Stimulated activated memory B cell treated with anti-CD40 and anti-IgM and Interleukin-4, amounts not matched to agents 10 μg/mL and 1 μg/mL and 100 μg/mL, for 72 hours (primary cell): ENCODE measurements at places on chromosomes 12 and 14.

- peaks cover 38% of the 10 kb centered on the region for H3K4me1 ChIP-seq
- ATAC-seq, result no peak
- no peak overlapping the region for H3K27ac ChIP-seq
- H3K4me3 ChIP-seq, result no peak overlapping the region
- H3K36me3 ChIP-seq, result no peaks in the 10 kb centered on the region
Observed at GRCh38 chr12:121301876-121302275, 5.4 kb upstream of the CAMKK2 start.

DNA sequence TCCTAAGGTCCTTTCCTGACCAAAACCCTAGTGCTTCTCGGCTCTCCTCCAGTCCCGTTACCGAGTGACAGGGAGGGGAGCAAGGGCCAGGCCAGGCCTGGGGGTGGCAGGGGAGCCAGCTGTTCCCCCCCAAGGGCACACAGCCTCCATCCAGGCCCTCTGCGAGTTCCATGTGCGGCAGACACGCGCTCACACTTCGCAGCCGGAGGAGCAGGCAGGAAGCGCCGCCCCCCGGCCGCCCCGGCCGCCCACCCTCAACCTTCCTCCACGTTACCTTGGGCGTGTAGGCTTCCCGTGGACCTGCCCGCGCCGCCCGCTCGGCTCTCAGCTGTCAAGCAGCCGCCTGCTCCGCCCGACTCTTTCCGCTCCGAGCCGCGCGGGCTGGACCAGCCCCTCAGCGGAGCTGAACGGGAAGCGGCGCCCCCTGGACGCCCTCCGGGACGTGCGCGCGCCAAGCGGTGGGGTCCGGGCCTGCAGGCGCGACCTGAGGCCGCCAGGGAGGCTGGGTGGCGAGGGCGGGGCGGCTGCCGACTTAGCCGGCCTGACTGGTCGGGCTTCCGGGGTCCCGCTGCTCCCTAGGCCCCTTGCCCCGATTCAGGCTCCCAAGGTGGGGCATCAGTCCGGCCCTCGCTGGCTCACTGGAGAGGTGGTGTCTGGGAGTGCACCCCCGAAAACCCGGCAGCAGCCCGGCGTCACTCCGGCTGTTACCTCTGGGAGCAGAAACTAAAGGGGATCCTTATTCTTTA is at the start of gene CRACR2A:
CRACR2A (minus strand) TSS at position 369 of the 746 bp plus-strand sequence. CDS start 56,110 bp downstream, outside the sequence.
- peak within 1 kb of the TSS; percentile 84 for H3K4me3 ChIP-seq
- ATAC-seq, result peak; percentile 92
- peaks cover 14% of the 10 kb centered on the region for H3K36me3 ChIP-seq
- H3K27ac ChIP-seq, result peak within 1 kb of the TSS; percentile 95
- no peaks in the 10 kb centered on the region for H3K27me3 ChIP-seq

GRCh38 chr14:105853089-105853906 is 326.9 kb downstream of the TMEM121 start:
- H3K4me3 ChIP-seq, result peak overlapping the region; percentile 53
- H3K36me3 ChIP-seq, result peaks cover 56% of the 10 kb centered on the region
- ATAC-seq, result peak; percentile 1
- H3K27ac ChIP-seq, result peak overlapping the region; percentile 100

GRCh38 chr12:77540097-77540496 is 290.6 kb upstream of the NAV3 start:
- no peak overlapping the region for H3K4me3 ChIP-seq
- no peak for ATAC-seq
- H3K27me3 ChIP-seq, result no peaks in the 10 kb centered on the region
- H3K27ac ChIP-seq, result no peak overlapping the region

- peaks cover 8% of the 10 kb centered on the region for H3K4me1 ChIP-seq
- H3K4me3 ChIP-seq, result no peak overlapping the region
- no peak overlapping the region for H3K27ac ChIP-seq
- ATAC-seq, result peak; percentile 86
Observed at GRCh38 chr12:6367065-6367968, 8.0 kb downstream of the SCNN1A start.

GRCh38 chr12:23634344-23634743 is 315.1 kb downstream of the SOX5 start:
- H3K4me1 ChIP-seq, result no peaks in the 10 kb centered on the region
- H3K27ac ChIP-seq, result no peak overlapping the region
- no peak overlapping the region for H3K4me3 ChIP-seq
- no peaks in the 10 kb centered on the region for H3K36me3 ChIP-seq

GRCh38 chr14:81066672-81067071 is 111.3 kb downstream of the TSHR start:
- no peak for ATAC-seq
- peaks cover 10% of the 10 kb centered on the region for H3K36me3 ChIP-seq
- H3K27me3 ChIP-seq, result no peaks in the 10 kb centered on the region
- no peak overlapping the region for H3K4me3 ChIP-seq

- peak overlapping the region; percentile 81 for H3K27ac ChIP-seq
- peaks cover 78% of the 10 kb centered on the region for H3K4me1 ChIP-seq
- H3K36me3 ChIP-seq, result peaks cover 47% of the 10 kb centered on the region
- H3K4me3 ChIP-seq, result peak overlapping the region; percentile 54
Observed at GRCh38 chr12:14950982-14951746, 10.2 kb downstream of the ARHGDIB start.

DNA sequence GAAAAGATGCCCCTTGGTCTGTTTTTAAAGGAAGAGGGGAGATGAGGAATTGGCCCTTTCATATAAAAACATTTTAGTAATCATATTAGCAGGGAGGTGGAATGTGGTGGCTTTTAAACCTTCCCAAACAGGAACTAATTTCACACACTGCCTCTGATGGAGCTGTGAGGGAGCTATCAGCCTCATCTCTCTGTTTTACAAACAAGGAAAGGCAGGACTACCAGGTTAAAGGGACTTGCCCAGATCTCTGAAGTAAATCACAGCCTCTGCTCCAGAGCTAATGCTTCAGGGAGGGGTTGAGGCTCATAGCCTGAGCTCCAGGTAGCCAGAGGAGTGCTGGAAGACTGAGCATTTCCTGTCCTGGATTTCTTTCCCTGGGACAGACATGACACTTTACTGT is 1.1 kb upstream of the BMP4 start:
- ATAC-seq, result no peak
- H3K27ac ChIP-seq, result no peak overlapping the region
- peaks cover 38% of the 10 kb centered on the region for H3K4me1 ChIP-seq
- no peak overlapping the region for H3K4me3 ChIP-seq
- H3K36me3 ChIP-seq, result no peaks in the 10 kb centered on the region
- H3K27me3 ChIP-seq, result peaks cover 71% of the 10 kb centered on the region

GRCh38 chr14:20623798-20624197 is 17.7 kb downstream of the OR6S1 start:
- H3K4me1 ChIP-seq, result peaks cover 51% of the 10 kb centered on the region
- no peaks in the 10 kb centered on the region for H3K36me3 ChIP-seq
- peak overlapping the region; percentile 25 for H3K4me3 ChIP-seq
- H3K27me3 ChIP-seq, result peaks cover 67% of the 10 kb centered on the region

DNA sequence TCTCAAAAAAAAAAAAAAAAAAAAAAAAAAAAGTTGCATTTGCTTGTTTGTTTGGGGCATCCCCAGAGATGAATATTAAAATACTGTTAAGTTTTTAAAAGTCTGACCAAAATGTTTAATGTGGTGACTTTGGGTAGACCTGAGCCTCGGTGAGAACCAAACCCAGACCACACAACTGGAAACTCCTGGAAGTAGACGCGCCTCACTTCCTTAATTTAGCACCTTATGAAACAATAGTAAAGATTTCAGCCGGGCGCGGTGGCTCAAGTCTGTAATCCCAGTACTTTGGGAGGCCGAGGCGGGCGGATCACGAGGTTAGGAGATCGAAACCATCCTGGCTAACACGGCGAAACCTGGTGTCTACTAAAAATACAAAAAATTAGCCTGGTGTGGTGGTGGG is 9.3 kb downstream of the NFKBIA start:
- peaks cover 45% of the 10 kb centered on the region for H3K4me1 ChIP-seq
- ATAC-seq, result peak; percentile 59
- H3K27ac ChIP-seq, result peak overlapping the region; percentile 66
- no peaks in the 10 kb centered on the region for H3K27me3 ChIP-seq
- peak overlapping the region; percentile 75 for H3K4me3 ChIP-seq

DNA sequence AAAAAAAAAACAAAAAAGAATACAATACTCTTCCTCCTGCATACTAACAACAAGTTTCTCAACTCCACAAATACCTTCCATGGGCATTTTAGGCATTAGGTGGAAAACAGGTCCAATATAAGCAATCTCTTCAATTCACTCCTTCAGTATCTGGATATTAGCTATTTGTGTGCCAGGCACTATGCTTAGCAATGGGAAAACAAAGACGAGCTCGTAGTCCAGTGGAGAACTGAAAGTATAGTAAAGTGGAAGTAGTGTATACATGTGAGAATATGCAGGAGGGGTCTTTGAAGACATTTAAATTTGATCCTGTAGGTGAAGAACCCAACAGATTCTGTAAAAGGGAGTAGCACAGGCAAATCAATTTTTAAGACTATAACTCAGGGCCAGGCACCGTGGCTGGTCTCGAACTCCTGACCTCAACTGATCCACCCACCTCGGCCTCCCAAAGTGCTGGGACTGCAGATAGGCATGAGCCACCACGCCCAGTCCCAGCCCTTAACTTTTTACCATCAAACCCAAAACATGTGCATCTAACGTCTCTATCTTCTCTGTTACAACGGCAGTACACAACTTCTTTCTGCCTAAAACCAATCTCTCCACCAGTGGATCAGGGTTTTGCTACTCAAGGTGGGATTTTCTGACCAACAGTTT is 10.6 kb downstream of the HECTD1 start:
- peak overlapping the region; percentile 3 for H3K27ac ChIP-seq
- H3K27me3 ChIP-seq, result no peaks in the 10 kb centered on the region
- H3K4me3 ChIP-seq, result no peak overlapping the region
- ATAC-seq, result no peak
- peaks cover 28% of the 10 kb centered on the region for H3K36me3 ChIP-seq
- peaks cover 40% of the 10 kb centered on the region for H3K4me1 ChIP-seq

- no peaks in the 10 kb centered on the region for H3K36me3 ChIP-seq
- H3K4me3 ChIP-seq, result no peak overlapping the region
- H3K4me1 ChIP-seq, result no peaks in the 10 kb centered on the region
- no peak overlapping the region for H3K27ac ChIP-seq
- H3K27me3 ChIP-seq, result peaks cover 34% of the 10 kb centered on the region
Observed at GRCh38 chr14:100790502-100791347, 35.2 kb upstream of the MEG3 start.

DNA sequence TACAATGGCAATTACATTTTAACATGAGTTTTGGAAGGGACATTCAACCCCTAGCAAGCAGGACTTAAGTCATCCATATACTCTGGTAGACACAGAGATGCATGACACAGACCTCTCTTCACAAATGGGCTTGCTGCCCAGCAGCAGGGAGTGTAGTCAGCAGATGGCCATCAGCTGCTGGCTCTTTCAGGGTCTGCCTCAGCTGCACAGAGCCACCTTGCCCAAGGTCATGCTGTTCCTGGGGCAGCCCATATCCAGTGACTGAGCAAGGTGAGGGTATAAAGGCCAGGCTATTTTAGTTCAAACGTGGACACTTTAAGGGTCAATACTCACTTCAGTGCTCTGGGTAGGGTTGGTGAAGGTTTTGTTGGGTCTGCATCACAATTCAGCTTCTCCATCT is 58.3 kb upstream of the JDP2 start:
- ATAC-seq, result no peak
- H3K27me3 ChIP-seq, result peaks cover 16% of the 10 kb centered on the region
- H3K4me3 ChIP-seq, result no peak overlapping the region
- H3K27ac ChIP-seq, result no peak overlapping the region

DNA sequence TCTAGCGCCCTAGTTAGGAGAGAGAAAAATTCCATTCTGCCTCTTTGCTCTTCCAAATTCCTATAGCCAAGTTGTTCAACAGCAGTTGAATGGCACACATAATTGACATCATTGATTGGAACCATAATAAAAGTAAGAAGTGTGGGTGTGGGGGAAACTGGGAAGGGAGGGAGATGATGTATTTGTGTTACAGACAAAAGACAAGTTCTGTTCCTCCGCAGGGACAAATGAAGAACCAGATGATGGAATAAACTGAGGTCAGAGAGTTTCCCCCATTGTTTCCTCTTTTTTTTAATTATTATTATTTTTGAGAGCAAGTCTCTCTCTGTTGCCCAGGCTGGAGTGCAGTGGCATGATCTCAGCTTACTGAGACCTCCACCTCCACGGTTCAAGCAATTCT is 34.9 kb downstream of the GDF11 start:
- H3K4me1 ChIP-seq, result peaks cover 5% of the 10 kb centered on the region
- ATAC-seq, result no peak
- H3K27ac ChIP-seq, result no peak overlapping the region
- peaks cover 43% of the 10 kb centered on the region for H3K36me3 ChIP-seq
- no peaks in the 10 kb centered on the region for H3K27me3 ChIP-seq

DNA sequence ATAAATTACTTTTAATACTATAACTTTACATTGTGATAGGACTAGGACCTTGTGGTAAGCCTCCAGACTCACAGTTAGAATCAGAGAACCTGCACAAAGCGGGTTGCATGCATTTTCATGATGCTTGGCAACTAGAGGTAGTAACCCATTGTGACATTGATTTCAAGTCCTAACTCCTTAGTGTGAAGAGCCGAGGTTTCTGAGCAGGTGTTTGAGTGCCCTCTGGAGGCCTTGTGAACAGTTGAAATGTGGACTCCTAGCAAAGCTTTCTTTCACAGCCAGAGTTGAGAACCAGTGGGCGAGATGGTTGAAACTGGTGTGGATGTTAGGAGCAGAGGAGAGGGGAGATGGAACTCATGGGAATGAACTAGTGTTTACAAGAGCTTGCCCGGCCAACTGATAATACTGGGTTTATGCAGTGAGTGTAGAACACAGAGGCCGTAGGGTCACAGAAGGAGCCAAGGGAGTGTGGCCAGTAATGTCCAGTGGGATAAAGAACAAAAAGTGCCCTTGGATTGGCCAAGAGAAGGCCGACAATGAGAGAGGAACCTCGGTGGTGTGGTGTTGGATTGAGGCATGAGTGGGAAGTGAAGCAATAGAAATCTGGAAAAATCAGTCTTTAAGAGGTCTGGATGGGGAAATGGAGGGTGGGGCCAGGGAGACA is 10.9 kb downstream of the ZNF664 start:
- no peak overlapping the region for H3K4me3 ChIP-seq
- peaks cover 49% of the 10 kb centered on the region for H3K4me1 ChIP-seq
- peak; percentile 63 for ATAC-seq
- peak overlapping the region; percentile 3 for H3K27ac ChIP-seq

DNA sequence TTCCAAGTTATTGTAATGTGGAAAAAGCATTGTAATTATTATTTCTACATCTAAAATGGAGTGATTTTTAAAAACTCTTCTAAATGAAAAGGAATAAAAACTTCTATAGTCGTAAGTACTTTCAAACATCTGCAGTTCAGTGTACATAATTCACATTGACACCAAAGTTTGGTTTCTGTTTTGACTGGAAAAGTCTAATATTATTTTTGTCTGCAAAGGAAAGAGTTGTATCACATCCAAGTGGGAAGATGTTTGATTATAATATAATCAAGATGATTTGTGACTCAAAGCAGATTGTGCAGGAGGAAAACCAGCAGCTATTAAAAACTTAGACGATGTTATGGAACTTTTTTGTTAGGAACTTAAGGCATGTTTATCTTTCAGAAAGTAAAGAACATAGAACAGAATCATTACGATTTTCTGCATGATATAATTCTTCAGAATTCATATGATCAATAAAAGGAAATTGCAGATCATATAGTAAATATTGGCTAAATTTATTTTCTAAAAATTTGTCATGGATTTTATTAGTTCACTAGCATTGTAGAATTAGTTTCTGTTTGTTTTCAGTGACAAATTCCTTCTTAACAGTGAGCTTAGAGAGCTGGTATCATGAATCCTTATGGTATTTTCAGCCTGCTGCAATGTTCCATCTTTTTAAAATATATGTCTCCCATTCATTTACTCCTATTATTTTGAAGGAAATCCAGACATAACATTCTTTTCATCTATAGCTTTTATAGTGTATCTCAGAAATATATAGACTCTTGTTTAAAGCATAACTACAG is 145.8 kb downstream of the MIPOL1 start:
- no peak overlapping the region for H3K27ac ChIP-seq
- no peaks in the 10 kb centered on the region for H3K27me3 ChIP-seq
- ATAC-seq, result no peak
- H3K4me3 ChIP-seq, result no peak overlapping the region

GRCh38 chr12:43551279-43551970 is 578 bp downstream of the ADAMTS20 start:
- no peak for ATAC-seq
- no peak overlapping the region for H3K27ac ChIP-seq
- H3K4me1 ChIP-seq, result no peaks in the 10 kb centered on the region
